D721Med (cell line): ENCODE measurements at places on chromosomes 2 and 18.

GRCh38 chr2:160876029-160876428, 284.2 kb upstream of the TANK start:
- DNase-seq = no peak

GRCh38 chr2:66565291-66565690, 130.4 kb downstream of the MEIS1 start:
- DNase-seq = no peak

DNA sequence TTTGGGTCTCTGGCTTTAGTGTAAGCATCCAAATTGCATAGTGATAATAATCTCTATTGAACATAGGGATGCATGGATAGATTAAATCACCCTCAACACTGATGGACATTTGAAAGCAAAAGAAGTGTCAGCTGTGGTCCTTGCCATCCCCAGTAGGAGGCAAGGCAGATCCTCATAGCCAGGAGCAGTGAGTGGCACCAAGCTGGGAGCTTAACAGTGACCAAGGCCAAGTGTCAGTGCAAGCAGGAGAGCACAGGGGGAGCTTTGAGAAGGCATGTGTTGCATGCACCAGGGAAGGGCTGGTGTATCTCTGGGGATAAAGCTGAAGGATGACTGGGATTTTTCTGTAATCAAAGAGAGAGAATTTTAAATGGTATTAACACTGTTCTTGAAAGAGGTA, 14.7 kb downstream of the SLC14A1 start:
- DNase-seq = no peak

DNA sequence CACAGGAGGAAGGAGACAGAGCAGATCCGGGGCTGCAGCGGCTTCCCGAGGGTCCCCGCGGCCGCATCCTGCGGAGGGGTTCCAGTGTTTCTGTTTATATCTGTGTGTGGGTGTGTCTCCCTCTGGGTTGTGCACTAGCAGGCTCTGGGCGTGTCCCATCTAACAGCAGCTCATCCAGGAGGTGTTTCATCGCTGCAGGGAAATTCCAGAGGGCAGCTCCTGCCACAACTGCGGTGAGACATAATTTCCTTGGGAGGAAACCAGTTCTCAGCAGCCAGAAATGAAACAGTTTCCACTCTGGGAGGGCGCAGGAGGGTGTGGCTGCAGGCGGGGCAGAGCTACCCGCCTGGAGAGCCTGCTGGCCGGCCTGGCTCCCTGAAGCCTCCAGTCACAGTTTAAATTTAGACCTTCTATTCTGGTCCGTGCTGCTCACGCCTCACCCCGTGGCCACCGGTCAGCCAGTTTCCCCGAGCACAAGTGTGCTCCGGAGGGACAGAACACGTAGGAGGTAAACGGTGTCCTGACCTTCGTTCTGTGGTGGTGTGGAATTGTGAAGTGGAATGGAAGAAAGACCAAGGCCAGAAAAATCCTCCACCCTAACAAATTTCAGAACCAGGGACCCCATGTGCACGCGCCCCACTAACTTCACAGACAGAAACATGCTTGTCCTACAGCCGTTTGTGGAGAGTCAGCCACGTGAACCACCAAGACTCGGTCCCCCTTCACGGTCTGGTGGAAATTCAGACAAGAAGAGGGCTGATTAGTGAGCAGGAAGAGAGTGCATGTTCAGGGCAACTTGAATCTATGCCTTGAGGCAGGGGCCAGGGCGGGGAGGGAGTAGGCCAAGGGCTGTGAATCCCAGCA, 50.2 kb downstream of the TEX44 start:
- no peak for DNase-seq

- no peak for DNase-seq
Observed at GRCh38 chr2:225602205-225602604, 202.7 kb downstream of the NYAP2 start.
